Esophagus mucosa (tissue), 1 donor: ENCODE measurements at places on chromosomes 1 and 21.
A peak's percentile ranks its signal among the peaks of the same experiment; 100 is the strongest.

DNA sequence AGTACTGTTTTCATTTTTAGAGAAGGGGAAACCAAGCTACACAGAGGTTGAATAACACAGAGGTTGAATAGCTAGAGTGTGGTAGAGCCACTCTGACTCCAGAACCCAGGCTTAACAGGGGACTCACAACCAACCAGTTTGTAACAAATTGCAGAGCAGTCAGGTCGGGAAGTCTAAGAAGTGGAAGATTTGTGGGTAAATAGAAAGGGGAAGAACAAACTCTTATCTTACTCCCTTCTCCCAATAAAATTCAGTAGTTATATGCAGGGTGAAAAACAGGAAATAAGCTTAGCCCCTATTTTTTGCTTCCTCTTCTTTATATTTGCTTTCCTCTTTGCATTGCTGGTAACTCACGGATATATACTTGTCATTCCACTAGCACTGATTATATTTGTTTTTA lies 23.2 kb downstream of the CDC42 start:
- ATAC-seq, result no peak

DNA sequence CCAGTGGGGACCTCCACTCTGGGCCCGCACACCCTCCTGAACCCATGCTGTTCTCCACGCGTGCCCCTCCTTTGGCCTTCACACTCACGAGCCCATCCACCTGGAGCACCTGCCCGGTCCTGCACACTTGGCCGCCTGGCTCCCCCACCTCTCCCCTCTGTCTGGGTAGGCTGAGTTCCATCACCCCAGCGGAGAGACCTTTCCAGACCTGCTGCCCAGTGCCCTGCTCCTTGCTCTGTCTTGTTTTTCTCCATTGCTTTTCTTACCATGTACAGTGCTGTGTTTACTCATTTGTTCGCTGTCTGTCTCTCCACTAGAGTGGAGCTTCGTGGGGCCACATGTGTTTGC lies 351.0 kb upstream of the VAMP3 start:
- ATAC-seq, result no peak

- no peak for ATAC-seq
These were observed 45.9 kb downstream of the CAMSAP2 start for GRCh38 chr1:200784576-200784975.

GRCh38 chr1:68565923-68566322 lies 69.0 kb upstream of the DEPDC1 start:
- ATAC-seq, result no peak

GRCh38 chr1:223339861-223340260 lies 24.1 kb downstream of the SUSD4 start:
- no peak for ATAC-seq

GRCh38 chr1:116880917-116881316 lies 28.8 kb upstream of the PTGFRN start:
- no peak for ATAC-seq

GRCh38 chr1:206575894-206576737 lies 36.1 kb downstream of the EIF2D start:
- no peak for ATAC-seq

GRCh38 chr1:147225193-147225730 lies at the start of gene FMO5:
Gene FMO5 (minus strand): TSS chr1:147225339. CDS start chr1:147225029, 310 bp downstream.
- peak; percentile 73 for ATAC-seq

GRCh38 chr1:70169018-70169839 lies 36.1 kb downstream of the LRRC40 start:
- ATAC-seq, result no peak

DNA sequence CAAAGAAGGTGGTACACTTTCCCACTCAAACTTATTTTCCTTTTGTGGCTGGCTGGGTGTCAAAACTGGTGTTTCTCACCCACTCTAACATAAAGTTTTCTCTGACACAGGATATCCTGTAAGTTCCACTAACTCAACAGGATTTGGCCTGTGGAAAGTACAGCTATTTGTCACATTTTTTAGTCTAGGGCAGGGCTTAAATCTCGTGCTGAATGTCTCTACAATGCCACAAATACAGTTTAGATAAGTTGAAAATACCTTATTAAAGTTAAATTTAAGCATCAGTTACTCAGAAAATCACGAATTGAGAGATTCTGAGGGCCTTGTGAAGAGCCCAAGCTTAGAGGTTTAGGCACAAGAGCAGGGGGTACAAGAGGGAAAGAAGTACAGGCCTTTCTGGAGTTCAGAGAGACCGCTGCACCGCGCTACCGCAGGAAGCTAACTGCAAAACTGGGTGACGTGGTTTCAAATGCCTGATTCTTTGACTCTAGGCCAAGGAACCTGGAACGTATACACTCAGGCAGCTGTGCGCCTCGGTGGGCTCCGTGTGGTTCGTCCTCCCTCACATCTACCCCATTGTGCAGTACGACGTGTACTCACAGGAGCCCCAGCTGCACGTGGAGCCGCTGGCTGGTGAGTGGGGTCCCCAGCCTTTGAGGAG lies 23.4 kb upstream of the PWP2 start:
- no peak for ATAC-seq

GRCh38 chr1:111147948-111148347 lies 7.9 kb downstream of the CEPT1 start:
- ATAC-seq, result no peak

DNA sequence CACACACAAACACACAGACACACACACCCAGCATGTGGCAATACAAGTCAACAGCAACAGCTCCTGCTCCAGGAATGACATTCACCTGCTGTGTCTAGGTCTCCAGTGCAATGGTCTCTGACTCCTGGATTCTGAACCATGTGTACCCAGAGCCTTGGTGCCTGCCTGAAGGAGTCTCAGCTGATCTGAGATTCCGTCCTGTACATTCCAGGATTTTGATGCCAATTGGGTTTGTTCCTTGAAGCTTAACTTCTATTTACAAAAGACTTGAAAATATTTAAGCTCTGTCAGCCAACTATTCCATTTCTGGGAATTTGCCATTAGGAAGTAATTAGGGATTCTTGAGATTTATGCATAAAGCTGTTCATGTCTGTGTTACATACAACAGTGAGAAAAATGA lies 85.4 kb upstream of the LRRC8D start:
- no peak for ATAC-seq

DNA sequence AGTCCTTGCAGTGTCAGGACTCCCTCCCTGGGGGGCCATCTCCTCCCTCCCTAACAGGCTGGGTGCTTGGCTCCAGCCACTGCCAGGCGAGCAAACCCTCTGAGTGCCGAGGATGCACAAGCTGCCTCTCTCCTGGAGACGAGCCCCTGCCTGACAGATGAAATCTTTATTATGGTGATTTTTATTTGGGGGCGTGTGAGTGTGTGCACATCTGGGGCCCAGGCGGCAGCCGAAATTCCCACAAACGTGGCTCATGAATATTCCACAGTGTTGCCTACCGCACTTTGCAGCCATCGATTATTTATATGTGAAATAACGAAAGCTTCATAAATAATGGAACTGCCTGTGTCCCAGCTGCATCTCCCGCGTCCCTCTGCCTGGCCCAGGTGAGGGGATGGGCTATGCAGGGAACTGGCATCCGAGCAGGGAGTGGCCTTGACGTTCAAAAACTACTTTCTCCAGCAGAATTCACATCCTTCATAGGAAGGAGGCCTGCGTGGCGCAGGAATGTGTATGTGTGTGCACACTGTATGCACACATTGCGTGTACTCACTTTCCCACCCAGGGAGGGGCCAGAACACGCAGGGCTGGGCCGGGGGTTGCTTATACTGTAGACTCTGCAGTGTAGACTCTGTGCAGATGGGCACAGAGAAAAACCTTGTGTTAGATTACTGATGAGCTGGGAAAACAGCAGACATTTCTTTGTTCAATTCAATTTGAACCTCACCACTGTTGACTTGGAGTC lies 73.1 kb downstream of the UBIAD1 start:
- ATAC-seq, result no peak

DNA sequence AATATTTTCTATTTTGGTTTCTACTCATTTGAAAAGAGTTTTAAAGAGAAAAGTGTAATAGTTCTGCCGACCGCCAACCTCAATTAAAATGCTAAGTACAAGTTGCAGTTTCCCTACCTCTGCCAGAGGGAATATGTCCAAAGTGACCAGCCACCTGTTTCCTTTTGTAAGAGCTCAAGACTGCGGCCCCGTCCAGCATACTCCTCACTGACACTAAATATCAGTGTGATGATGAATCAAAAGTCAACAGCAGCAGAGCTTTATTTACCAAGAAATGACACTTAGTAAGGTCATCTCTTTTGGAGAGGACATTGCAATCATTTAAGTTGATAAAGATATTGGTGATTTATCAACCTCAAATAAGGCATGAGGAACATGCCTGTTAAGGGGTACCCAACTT lies 57.4 kb upstream of the NRIP1 start:
- no peak for ATAC-seq

GRCh38 chr1:117364240-117364639 lies 3.0 kb upstream of the MAN1A2 start:
- ATAC-seq, result no peak

GRCh38 chr1:42420911-42421585 lies 34.8 kb downstream of the ZMYND12 start:
- ATAC-seq, result no peak

DNA sequence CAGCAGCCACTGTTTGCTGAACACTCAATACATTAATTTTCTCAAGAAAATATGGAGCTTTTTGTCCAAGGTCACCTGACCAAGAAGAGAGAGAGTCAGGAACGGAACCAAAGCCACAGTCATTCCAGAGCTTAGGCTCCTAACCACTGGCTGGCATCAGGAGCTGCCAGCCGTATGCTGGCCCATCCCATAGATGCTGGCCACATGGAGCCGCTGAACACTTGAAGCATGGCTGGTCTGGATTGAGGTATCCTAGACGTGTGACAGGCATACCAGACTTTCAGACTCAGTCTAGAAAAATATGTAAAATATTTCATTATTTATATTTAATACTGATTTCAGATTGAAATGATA lies 458.7 kb downstream of the MATN1 start:
- ATAC-seq, result no peak

DNA sequence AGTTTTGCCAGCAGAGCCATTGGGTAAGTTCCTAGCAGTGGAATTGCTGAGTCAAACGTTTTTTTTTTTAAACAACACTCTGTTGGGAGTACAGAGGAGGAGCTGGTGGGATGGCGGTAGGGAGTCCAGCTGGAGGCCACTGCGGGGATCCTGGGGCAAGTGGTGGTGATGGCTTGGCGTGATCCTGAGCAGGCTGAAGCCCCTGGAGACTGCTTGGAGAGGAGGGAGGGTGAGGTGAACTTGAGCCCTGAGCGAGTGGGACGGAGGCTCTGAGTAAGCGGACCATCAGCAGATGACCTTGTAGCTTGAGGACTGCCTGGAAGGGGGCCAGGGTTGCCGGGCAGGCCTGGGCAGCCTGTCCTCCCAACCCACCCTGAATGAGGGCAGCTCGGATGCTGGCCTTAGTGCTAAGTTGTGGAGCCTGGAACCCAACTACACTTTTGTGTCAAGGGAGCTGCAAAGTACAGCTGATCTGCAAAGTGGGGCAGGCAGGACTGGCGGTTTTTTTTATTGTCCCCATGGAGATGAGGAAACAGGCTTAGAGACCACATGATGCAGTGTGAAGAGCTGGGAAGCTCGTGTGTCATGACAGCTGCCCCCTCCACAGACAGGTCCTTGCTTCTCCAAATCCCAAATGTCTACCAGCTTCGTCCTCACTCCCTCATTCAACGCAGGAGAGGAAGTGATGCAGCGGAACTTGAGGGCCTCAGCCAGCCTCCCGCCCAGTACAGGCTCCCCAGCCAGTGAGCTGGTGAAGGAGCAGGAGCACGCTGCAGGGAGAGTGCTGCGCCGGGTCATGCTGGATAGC lies 20.2 kb downstream of the MRPL37 start:
- ATAC-seq, result peak; percentile 6

DNA sequence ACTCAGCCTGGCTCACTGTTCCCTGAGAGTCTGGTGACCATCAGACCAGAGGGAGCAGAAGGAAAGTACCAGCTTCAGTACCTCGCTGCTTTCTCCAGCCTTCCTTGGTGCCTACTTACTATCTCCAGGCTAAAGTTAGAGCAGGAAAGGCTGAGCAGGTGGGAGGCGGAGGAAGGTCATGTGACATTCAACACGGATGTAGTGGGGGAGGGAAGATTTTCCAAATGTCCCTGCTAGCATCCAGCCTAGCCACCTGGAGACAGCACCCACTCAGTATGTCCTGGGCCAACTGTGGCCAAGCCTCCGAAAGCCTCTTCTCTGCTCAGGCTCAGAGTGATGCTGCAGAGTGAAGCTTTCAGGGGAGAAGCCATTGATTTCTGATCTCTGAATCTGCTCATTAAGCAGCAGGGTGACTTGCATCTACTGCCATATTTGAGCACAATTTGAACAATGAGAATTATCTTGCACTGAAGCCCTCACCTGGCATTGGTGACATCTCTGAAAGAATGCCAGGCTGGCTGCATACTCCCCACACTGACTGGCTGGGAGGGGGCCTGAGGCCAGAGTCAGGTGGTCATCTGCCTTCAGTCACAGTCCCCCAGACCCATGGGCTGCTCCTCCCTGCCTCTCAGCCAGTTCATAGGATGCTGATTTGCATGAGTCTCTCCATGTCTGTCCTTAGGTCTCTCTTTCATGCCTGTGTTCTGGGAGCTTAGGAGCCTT lies 86.2 kb downstream of the KCND3 start:
- no peak for ATAC-seq

DNA sequence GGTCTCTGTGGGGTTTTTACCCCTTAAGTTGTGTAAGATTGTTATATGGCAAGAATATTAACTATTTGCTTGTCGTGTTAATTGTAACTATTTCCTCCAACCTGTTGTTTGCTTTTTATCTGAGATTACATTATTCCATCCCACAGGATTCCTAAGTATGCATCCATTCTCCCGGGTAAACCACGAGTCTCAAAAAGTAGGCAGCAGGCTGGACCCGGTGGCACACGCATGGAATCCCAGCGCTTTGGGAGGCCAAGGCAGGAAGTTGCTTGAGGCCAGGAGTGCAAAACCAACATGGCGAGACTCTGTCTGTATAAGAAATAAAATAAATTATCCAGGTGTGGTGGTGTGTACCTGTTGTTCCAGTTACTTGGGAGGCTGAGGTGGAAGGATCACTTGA lies 12.6 kb upstream of the RSPO1 start:
- ATAC-seq, result no peak

DNA sequence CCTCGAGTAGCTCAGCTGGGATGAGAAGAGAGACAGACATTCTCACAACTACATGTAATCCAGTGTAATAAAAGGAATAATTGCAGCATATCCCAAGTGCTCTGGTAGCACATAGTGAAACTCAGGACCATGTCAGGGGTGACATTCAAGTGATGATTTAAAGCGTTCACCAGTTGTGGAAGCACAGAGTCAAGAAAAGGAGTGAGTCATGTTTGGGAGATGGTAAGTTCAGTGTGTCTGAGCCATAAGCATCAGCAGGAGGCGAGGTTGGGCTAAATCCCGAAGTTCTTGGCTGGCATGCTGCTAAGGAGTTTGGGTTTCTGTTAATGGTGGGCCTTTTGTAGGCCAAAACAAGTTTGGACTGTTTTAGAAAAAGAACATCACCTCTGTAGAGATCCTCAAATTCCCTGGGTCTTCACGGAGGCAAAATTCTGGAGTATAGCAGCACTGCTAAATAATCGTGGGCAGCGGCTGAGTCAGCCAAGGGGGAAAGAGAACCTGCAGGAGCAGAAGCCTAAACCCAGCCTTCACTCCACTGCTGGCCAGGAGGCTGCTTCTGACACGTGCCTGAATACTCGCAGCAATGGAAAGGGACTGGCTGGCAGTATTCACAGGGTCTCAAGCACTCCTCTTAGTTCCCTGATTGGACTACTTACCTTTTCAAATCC lies 7.2 kb upstream of the NHLH1 start:
- no peak for ATAC-seq

GRCh38 chr1:177857285-177857684 lies 112.6 kb downstream of the SEC16B start:
- ATAC-seq, result no peak
